Stimulated activated CD8-positive, alpha-beta memory T cell treated with anti-CD3 and anti-CD28 coated beads, Interleukin-4, amount 100 ng/mL, for 24 hours (primary cell): ENCODE measurements at places on chromosomes 1 and 21.

DNA sequence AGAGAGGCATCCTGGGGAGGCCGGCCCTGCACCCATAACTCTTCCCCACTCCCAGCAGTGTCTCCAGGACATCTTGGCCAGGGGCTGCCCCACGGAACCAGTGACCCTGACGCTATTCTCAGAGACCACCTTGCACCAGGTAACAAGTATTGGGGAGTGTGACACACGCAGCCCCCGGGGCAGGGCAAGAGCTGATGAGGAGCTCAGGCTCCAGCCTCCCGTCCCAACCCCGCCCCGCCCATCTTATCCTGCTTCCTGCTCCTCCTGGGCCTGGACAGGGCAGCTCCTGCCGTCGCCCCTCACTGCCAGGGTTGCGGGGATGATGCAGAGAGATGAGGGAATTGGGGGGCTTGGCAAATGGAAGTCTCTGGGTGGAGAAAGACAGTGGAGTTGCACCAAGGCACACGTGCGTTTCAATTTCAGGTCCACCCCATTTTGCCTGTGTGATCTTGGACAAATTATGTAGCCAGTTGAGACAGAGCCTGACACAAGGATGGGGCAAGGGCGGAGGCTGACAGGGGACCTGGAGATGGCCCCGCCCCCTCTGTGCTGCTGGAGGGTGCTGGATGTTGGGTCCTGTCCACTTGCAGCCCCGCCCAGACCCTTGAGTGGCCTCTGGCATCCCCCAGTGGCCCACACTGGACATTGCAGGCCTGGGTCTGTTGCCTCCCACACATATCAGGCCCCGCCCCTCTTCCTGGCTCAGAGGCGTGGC, 10.7 kb downstream of the CLCNKA start:
- peak; percentile 35 for DNase-seq

DNA sequence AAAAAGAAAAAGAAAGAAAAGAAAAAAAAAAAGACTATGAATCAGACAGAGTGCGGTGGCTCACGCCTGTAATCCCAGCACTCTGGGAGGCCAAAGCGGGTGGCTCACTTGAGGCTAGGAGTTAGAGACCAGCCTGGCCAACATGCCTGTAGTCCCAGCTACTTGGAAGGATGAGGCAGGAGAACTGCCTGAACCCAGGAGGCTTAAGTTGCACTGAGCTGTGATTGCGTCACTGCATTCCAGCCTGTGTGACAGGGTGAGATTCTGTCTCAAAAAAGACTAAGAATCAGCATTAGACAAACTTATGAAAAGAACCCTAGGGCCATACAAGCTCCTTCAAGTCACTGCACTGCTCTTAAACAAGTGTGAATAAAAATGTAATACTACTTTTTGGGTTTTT, 16.9 kb downstream of the PSMB4 start:
- DNase-seq, result no peak

DNA sequence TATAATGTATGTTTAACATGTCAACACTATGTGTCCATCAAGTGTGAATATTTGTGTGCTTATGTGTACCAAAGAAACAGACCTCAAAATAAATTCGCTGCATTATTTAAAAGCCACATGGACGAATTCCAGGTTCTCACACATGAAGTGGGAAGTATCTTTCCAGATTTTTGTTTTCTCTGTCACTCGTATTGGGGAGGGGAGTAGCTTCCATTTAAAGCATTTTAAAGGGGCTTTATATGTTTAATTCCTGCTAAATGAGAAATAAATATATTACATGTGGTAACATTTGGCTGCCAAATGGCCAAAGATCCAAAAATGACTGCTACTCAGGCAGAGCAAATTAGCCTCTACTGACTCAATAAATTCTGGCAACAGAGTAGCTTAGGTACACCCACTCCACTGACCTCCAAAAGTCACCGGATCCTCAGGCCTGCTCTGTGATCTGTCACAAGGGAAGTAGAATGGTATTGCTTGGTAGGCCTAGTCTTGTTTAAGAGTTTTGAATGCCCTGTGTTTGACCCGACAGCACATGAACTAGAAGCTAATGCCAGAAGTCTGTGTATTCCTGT, 178.1 kb downstream of the ZP4 start:
- no peak for DNase-seq

DNA sequence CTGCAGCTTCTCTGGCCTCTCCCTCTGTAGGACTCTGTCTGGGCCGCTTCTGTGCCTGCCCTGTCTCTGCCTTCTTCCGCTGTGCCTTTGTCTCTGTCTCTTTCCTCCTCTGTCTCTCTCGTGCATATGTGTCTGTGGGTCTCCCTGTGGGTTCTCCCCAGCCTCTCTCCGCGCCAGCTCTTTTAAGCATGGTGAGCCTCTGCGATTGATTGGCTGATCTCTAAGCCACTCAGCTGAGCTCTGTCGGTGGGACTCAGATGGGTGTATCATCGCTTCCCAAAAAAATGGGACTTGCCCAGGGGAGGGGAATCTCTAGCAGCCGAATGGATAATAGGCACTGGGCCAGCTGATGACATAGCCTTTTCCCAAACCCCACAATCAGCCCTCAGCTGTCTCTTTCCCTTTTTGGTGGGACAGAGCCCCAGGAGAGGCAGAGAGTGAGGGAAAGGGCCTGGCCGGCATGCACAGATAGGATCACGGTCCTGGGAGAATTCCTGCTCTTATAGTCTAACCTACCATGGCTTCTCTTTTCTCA, at the start of gene ADAMTS4:
Gene ADAMTS4 (minus strand): TSS at position 158 of the 535 bp plus-strand sequence. CDS start 427 bp downstream, outside the sequence.
- DNase-seq, result no peak

GRCh38 chr21:41824466-41825207, 54.5 kb downstream of the PRDM15 start:
- DNase-seq, result no peak

DNA sequence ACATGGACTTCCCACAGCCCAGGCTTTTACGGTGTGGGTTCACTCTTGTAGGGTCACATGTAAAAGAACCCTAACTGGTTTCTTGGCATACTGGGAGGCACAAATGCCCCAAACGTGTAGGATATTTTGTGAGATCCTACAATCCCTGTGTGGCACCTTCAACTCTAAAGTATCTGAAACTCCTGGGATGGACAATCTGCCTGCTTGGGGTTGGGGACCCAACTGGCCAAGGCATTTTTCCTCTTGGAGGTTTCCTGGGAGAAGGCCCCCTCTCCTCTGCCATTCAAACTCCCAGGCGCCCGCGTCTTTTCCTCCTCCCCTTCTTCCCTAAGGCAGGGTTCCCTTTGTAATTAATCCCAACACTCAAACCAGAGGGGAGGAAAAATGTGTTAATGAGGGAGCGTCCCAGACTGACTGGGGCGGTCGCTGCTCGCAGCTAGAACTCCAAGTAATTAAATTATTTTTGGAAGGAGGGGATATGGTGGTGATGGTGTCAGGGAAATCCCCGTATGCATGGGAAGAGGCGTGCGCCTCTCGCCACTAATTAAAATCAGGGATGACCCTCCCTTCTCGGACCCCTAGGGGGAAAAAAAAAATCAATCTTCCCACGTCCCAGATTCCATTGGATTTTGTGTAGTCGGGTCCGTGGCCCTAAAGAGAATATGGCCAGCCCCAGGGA, 681 bp upstream of the VANGL2 start:
- no peak for DNase-seq

GRCh38 chr21:36927719-36928117, 38.8 kb downstream of the HLCS start:
- peak; percentile 59 for DNase-seq

GRCh38 chr1:248926401-248927182, 20.6 kb downstream of the PGBD2 start:
- no peak for DNase-seq

DNA sequence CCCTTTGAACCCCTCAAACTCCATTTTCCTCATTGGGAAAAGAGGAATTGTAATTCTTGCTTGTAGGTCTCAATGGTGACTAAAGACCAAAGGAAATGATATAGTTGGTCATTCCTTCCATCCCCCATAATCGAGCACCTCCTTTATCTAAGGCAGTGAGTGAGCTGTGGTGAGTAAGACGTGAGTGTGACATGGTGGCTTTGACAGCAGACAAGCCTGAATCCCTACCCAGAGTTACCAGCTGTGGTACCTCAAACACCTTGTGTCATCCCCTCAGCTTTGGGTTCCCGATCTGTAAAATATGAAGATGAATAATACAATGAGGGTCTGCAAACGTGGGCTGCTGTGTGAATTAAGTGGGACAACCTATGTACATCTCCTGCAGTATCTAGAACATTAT, 8.4 kb downstream of the TRAF5 start:
- DNase-seq, result no peak

GRCh38 chr1:37752213-37752582, 12.7 kb downstream of the EPHA10 start:
- no peak for DNase-seq

DNA sequence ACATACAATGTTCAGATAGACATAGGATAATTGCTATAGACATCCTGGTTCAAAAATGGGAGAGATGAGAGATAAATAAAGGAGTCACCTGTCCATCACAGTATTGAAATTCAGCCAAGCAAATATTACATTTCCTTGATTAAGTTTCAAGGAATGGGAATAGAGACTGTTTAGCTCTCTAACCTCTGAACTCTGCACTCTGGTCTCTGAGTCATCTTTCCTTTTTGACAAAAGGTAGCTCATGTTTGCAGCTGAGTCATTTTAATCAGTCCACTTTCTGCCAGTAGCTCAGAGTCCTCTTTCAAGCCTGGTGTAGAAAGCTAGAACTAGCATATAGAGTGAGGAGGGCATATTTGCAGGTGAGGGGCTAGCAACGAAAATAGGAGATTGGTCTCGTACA, 51.4 kb upstream of the GJA8 start:
- DNase-seq, result no peak

DNA sequence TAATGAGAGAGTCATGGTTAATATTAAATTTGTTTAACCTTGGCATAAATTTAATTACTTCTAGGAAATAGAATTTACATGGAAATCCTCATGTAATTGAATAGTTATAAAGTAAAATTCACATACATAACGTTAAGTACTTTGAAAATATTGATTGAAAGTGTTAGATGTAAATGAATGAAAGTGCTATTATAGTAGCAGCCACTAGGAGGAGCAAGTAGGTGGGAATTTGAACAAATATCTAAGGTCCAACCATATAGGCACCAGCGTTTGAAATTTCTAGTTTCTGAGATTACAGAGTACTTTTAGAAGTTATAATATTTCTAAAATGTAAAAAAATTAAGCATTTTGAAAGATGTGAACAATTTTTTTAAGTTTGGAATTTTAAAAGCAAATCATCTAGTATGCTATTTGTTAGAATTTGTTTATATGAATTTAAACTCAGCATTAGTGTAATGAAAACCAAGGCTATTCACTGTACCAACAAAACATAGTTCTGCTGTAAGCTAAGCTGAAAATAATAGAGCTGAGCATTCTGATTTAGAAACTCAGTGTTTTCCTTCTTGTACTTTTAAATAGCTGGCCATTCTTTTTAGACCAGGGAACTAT, 3.3 kb downstream of the B3GALT2 start:
- no peak for DNase-seq

GRCh38 chr21:34882719-34883131, 166.4 kb downstream of the RUNX1 start:
- DNase-seq, result no peak

- DNase-seq, result no peak
These were observed 116.7 kb upstream of the CHRM3 start for GRCh38 chr1:239269706-239270105.

- no peak for DNase-seq
These were observed 110.2 kb upstream of the PLD5 start for GRCh38 chr1:242634732-242635131.

GRCh38 chr1:32791881-32792280, 25.3 kb downstream of the YARS1 start:
- DNase-seq, result no peak

GRCh38 chr1:54273795-54274163, 73.8 kb downstream of the MRPL37 start:
- no peak for DNase-seq

- no peak for DNase-seq
These were observed 15.5 kb downstream of the LYPLAL1 start for GRCh38 chr1:219189021-219189824.

DNA sequence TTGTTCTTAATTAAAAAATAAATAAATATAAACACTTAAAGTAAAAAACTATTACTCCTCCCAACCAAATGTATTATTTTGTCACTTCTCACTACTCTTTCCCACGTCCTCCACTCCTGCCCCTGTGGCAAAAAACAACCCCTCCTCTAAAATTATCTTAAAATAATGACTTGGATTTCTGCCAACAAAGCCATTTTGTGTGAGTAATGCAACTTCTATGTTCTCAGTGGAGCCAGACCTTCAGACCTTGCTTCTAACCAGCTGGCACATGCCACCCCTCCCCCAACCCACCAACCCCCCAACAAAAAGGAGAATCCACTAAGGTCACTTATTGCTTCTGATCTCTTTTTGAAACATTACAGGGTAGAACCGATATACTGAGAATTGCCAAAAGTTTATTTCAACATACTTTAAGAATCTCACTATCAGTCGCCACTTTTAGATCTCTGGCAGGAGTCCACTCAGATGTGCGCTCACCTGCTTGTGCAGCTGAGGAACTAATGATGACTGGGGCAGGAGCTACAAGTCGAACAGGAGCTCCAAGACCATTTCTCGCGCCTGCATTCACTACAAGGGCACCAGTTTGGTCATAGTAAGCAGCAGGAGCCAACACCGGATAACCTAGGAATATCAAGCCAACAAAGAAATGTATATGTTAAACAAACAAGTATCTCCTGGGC, 58.3 kb upstream of the SDC3 start:
- DNase-seq, result no peak

GRCh38 chr1:227315629-227316346, 2.5 kb downstream of the CDC42BPA start:
- DNase-seq, result no peak

GRCh38 chr1:170596701-170597100, 64.7 kb downstream of the GORAB start:
- no peak for DNase-seq

DNA sequence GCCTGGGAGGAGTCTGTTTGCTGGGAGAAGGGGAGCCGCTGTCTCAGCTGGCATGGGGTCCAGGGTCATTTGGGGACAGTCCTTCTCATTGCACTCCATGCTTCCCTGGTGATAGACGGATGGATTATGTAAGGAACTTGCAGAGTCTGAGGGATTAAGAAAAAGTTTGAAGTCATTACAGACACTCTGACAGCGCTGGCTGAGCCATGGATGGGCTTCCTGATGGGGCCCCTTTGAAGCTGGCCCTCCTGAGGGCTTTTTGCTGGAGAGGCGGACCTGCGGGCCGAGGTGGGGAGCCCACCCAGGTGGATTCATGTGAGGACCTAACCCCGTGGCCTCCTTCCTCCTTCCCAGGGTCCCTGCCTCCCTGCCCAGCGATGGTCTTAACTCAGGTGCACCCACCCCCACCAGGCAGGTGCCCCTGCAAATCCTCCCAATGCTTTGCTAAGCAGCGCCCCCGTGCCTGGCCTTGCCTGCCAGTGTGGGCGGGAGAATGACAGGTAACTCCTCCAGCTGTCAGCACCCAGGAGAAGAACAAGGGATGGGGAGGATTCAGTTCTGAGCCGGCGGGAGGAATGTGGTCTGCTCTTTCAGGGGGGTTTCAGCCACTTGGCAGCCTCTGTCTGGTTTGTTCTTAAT, 24.2 kb upstream of the C1orf174 start:
- DNase-seq, result no peak

GRCh38 chr1:73273886-73274285, 924.1 kb downstream of the LRRIQ3 start:
- no peak for DNase-seq

GRCh38 chr1:89887270-89887669, 66.4 kb downstream of the LRRC8D start:
- DNase-seq, result no peak

GRCh38 chr1:228434689-228435088, 18.0 kb upstream of the TRIM17 start:
- no peak for DNase-seq

- DNase-seq, result no peak
These were observed 1.4 kb downstream of the CAPN2 start for GRCh38 chr1:223713546-223714420.
